ENCODE measurements at places on chromosomes 12 and 14. TPM values are rescaled to one million over a fixed set of nuclear protein-coding genes. Genes with fewer than 3 reads are reported as not detected.

DNA sequence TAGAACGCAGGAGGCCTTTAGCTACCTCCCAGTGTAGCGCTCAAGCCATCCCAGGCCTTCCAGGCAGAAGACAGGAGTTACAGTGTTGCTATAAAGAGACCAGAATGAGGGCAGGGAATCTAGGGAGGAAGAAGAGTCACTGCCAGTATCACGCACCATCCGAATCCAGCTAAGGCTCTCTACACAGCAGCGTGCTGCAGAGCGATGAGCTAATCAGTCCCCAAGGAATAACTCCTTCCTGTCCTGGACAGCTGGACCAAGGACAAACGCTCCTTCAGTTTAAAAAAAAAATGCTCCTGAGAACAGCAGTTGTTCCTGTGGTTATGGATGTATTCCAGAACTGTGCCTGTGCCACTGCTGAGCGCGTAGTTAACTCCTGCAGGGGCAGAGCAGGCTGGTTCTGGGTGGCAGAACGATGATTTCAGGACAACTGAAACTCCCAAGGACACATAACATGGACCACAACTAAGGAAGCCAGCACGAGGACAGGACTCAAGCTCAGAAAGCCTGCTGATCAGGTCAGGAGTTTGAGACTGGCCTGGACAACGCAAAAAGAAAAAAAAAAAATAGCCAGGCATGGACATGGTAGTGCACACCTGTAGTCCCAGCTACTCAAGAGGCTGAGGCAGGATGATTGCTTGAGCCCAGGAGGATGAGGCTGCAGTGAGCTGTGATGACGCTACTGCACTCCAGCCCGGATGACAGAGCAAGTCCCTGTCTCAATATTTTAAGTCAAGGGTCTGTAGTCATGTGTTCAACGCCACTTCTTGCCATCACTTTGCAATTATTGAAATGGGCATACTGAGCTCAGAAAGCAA is 2.6 kb downstream of the IFFO1 start:
- no peak for DNase-seq

DNA sequence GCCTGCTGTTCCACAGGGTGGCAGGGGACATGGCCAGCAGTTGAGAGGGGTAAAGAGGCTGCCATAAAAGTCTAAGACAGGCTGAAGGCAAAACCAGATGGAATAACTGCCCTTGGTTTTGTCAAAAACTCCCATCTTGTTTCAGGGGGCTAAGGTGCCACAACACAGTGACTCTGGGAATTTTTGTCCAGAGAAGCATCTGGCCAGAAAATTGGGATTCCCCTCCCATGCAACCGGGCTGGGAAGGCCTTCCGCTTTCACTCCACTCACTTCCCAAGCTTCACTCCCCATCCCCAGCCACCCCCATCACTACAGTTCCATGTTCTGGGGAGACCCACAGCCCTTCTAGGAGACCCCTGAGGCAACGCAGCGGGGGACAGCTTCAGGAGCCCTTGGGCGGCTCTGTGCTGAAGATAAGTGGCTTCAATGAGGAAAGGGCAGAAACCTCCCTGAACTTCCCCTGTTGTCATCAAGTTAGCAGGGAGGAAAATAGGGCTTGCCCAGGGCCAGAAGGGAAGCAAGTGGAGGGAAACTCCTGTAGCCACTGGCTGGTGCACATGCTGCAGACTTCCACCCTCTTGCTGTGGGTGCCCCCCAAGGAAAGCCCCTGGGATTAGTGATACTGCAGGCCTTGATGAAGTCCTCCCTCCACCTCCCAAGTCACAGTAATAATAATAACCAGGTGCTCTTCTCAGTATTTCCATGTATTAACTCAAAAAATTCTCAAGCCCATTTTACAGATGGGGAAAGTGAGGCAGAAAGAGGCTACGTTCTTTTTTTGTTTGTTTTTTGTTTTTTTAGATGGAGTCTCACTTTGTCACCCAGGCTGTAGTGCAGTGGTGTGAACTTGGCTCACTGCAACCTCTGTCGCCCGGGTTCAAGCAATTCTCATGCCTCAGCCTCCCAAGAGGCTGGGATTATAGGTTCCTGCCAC is 6.0 kb downstream of the TMEM229B start:
- DNase-seq = no peak

- DNase-seq = no peak
Measured at GRCh38 chr14:104171029-104171697, 32.8 kb downstream of the KIF26A start.

GRCh38 chr12:106675651-106676435 is 93.0 kb downstream of the RFX4 start:
- DNase-seq = no peak

GRCh38 chr14:50541159-50541567 is 8.8 kb upstream of the MAP4K5 start:
- no peak for DNase-seq

- DNase-seq = no peak
Measured at GRCh38 chr12:117485984-117486839, 124.8 kb upstream of the NOS1 start.

GRCh38 chr14:71117839-71118743 is 210.8 kb downstream of the PCNX1 start:
- no peak for DNase-seq

GRCh38 chr12:120363274-120363855 is 5.6 kb downstream of the MSI1 start:
- DNase-seq = no peak

DNA sequence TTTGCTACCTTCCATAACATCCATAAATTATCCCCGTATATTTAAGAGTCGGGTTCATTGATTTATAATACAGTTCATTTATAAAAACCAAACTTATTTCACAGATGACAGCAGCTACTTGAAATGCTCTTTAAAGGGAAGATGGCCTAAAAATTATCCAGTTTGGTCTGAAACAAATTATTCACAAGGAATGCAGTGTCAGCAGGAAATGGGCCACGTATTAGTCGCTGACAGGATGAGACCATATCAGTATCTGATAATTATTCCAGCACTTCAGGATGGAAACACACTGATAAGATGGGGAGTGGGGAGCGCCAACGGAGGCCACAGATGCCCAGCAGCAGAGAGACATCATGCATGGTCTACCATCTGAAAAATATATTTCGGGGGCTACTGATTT is 60.5 kb upstream of the TMEM132D start:
- DNase-seq = no peak

DNA sequence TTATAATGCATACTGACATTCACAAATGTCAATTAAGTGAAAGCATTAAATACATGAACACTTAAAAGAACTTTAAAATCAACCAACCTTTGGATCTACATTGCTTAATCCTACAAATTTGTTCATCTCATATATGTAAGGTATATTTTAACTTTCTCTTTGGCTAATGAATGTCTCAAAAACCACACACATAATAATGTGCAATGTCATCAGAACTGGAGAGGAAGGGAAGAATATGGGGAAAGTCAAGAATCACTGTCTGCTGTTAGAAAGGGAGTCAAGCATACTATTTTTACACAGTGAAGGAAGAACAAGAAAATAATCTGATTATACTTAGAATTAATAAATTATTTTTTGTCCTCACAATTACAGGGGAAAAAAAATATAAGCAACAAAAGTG is 4.9 kb downstream of the GMFB start:
- DNase-seq = no peak

DNA sequence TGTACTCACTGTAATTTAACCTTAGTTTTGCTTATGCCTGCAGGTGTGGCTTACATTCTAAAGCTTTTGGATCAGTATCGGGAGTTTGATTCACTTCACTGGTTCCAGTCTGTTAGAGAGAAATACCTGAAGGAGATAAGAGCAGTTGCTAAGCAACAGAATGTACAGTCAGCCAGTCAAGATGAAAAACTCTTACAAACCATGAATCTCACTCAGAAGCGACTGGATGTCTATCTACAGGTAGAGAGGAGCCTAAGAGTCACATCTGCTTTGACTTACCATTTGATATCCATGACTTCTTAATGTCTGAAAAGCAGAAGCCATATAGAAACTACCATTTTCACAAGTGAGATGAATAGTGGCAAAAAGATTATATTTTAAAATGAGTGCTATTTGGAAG is 56.5 kb downstream of the WASHC4 start:
- no peak for DNase-seq

DNA sequence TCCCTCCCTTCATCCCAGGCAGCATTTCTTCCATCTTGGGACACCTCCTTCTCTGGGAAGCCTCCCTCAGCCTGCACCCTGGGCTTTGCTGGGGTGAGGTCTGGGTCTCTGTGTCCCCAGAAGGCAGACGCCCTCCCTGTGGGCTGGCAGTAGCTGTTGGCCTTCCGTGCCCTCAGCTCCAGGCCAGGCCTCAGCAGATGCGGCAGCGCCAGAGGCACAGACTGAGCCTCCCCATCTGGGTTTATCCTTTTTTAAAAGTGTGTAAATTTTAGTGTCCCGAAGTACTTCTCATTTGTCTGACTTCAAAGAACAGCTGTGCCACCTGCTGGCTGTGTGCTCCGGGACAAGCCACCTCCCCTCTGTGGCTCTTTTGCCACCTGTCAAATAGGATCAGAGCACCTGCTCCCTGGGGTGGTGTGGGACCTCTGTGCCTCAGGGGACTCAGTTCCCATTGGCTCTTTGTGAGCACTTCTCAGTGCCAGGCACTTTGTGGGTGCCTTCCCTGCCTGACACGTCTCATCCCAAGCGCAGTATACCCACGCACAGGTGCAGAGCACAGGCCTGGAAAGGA is 11.1 kb downstream of the EXOC3L4 start:
- DNase-seq = no peak

- DNase-seq = no peak
Measured at GRCh38 chr12:9509464-9510161, 98.1 kb downstream of the KLRB1 start.

DNA sequence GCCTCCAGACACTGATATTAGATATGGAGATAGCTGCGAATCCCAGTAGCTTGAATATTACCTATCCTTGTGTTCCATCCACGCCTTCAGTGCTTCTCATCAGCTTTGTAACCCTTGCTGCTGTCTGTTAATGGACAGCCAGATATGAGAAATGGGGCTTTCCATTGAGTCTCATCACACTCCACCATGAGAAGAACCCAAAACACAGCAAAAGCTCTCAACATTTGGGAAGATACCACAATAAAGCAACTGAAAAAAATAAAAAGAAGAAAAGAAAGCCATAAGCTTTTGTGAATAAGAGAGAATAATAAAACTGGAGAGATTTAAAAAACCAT is 225.4 kb downstream of the GALC start:
- no peak for DNase-seq

DNA sequence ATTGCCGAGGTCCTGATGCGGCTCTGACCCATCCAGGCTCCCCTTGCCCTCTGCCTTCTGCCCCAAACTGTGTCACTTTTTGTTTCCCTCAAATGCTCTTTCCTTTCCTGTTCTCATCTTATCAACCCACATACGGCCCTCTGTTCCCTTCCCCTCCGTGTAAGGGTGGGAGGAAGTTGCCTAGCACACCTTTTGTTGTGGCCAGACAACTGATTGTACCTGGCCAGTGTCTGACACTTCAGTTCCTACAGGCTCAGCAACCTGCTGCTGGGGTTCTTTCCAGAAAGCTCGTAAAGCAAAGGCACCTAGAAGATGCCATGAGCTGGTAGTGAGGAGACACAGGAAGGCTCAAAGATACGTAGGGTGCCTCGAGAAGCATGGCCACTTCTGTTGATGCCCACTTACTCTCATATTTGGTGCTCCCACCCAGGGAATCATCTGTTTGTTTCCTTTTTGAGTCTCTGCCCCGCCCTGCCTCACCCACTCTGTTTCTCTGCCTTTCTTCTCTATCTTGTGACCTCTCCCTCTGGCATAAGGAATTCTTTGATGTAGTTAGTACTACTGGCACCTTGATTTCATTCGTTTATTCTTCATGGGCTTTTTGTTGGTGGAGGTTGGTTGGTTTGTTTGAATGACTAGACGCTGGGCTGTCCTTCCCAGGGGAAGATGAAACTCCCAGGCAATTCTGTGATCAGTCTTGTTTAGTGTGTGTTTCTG is 152.4 kb upstream of the FKBP4 start:
- peak; percentile 11 for DNase-seq

DNA sequence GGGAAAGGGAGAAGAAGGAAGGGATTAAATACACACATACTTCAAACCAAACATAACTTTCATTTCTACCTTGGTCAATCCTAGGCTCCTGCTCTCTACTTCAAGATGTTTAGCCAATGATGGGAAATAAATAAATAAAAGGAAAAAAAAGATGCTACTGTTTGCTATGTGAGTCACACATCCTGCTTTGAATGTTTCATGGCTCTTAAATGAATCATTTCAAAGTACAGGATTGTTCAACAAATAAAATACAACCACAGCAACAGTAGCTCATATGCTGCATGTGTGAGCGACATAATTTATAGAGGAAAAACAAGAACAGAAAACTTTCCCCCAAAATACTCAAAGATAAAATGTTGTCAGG is 54.3 kb upstream of the NPFF start:
- DNase-seq = no peak

DNA sequence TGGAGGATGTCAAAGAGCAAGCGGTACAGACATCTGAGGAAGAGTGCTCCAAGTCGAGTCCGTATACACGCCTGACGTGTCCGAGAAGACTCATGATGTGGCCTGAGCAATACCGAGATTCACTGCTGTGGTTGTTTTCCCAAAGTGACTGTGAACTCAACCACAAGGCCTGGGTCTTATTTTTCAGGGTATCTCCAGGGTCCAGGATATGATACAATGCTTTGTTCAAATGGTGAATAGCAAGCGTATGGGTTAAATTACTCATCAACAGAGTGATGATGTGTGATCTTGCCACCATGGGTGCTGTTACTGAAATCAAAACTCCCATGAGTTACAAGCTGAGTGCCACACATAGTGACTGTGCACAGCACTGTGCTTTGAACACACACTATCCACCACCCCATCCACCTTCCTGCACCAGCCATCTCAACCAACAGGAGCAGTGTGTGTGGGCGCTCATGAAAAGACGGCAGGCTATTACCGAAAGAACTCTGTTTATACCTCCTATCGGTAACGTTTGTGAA is 109.6 kb downstream of the BCAT1 start:
- peak; percentile 71 for DNase-seq

DNA sequence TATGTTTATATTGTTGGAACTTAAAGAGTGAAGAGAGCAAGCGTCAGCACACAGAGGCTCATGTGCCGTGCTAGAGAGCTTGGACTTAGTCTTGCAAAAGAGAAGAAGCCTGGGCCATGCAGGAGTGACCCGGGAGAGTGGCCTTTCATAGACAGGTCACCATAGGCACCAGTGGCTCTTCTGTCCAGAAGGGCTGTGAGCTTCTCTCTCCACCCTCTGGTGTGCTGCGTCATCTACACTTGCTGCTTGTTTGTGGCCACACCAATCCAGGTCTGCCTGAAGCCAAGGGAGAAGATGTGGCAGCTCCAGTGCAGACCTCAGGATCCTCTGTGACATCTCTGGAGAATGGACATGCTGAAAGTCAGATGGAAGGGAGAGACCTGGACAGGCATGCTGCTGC is 74.4 kb downstream of the NTF3 start:
- DNase-seq = no peak

The CAPZA3 gene
- total RNA-seq = not detected

The DDHD1 gene
- 34.7 TPM for total RNA-seq

The PPFIBP1 gene
- 22.5 TPM for total RNA-seq
